Epithelial cell of proximal tubule (primary cell): ENCODE measurements at places on chromosomes 12 and 14. TPM values are rescaled to one million over a fixed set of nuclear protein-coding genes. Genes with fewer than 3 reads are reported as not detected.

GRCh38 chr14:94547151-94547680, 14.0 kb upstream of the SERPINA4 start:
- DNase-seq: no peak

Gene SYT1
- 1.2 and 2.0 TPM in 2 replicates for total RNA-seq

DNA sequence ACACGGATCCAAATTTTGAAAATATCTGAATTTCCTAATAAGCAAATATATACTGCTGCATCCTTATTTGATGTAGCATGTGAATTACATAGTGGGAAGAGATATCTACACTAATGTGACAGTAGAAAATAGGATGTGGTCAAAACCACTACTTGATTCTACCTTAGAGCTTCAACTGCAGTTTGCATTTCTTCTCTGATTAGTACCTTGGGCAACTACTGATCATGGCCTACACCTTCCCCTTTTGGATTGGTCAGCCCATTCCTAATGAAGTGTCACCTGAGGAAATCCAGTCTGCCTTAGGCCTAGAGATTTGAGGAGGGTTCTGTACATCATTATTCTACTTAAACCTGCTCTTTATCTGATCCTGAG, 10.7 kb downstream of the LLPH start:
- no peak for DNase-seq

GRCh38 chr12:12338527-12339168, 11.4 kb downstream of the MANSC1 start:
- no peak for DNase-seq

DNA sequence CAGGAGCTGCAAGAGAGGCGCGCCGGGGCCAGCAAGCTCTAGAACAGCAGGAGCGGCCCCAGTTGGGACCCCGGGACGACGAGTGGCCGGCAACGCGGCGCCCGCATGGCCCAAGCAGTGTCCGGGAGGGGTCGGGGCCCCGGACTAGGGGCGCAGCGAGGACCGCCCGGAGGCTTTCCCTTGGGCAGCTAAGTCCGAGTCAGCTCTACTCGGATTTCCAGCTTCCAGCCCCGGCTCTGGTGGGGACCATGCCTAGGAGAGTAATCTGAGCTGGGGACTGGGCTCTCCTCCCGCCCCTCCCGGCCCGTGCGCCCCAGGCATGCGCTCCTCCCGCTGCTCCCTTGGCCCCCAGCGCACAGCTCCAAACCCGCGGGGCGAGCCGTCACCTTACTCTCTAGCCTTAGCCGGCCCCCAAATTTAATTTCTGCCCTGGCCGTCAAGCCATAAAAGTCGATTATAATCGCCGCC, 41.6 kb upstream of the CAPRIN2 start:
- DNase-seq: no peak

- no peak for DNase-seq
Measured at GRCh38 chr12:124582108-124582424, 14.7 kb upstream of the NCOR2 start.

DNA sequence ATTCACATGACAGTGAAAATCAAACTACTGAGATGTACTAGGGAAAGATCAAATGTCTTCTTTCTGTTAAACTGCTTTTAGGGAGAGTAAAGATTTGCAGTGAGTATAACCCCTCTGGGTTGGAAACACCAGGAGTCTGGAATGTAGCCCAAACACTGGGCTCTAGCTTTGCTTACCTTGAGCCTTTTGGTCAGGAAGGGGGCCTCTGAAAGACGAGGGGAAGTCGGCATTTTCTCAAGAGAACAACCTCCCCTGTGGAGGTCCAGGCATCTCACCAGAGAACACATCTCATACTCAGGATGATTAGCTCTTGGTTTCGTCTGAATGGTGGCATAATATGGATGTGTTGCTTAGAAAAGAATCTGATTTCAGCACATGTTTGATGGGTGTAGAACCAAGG, 169.0 kb downstream of the ZFP36L1 start:
- no peak for DNase-seq

DNA sequence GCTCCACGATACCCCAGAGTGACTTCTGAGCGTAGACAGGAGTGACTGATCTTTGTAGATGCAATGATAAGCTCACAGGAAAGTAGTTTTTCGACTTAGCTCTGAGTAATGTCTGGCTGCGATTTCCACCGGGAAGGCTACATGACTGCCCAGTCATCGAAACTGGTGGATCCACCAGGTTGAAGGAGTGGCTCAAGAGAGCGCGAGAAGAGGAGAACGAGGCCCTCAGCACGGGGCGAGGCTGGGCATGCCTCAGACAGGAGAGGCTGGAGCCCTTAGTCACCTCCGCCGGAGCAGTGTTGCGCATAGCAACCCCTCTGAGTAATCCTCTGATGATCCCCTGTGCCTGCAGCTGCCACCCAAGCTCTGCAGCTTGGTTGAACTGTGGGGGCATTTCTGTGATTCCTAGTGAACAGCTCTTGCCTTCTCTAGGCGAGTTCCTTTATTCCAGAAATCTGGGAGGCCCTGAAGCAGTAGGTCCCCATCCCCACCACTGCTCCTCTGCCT, 25.6 kb downstream of the ELK3 start:
- DNase-seq: peak; percentile 80

DNA sequence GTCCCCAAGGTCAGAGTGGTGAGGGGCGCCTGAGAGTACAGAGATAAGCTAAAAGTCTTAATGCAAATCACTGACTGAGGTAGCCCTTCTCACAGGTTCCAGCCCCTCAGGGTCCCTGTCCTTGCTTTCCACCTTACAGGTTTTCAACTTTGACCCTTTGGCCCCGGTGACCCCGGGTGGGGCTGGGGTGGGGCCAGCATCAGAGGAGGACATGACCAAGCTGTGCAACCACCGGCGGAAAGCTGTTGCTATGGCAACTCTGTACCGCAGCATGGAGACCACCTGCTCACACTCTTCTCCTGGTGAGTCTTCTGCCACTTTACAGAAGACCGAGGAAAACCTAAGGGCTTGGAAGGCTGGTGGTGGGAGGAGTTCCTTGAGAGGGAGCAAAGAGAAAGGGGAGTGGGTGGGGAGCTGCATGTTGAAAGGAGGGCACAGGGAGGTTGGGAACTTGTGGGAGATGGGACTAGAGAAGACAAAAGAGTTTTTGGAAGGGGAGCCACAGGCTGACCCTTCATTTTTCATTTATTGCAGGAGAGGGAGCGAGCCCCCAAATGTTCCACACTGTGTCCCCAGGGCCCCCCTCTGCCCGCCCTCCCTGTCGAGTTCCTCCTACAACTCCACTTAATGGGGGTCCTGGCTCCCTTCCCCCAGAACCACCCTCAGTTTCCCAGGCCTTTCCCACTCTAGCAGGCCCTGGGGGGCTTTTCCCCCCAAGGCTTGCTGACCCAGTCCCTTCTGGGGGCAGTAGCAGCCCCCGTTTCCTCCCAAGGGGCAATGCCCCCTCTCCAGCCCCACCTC, 2.4 kb downstream of the MBD6 start:
- no peak for DNase-seq

Gene DHRS4
- total RNA-seq: 33.1 and 43.7 TPM in 2 replicates

GRCh38 chr14:53850714-53851296, 105.8 kb downstream of the BMP4 start:
- DNase-seq: peak; percentile 44

GRCh38 chr12:123056053-123056452, 75.6 kb downstream of the ARL6IP4 start:
- DNase-seq: peak; percentile 20

DNA sequence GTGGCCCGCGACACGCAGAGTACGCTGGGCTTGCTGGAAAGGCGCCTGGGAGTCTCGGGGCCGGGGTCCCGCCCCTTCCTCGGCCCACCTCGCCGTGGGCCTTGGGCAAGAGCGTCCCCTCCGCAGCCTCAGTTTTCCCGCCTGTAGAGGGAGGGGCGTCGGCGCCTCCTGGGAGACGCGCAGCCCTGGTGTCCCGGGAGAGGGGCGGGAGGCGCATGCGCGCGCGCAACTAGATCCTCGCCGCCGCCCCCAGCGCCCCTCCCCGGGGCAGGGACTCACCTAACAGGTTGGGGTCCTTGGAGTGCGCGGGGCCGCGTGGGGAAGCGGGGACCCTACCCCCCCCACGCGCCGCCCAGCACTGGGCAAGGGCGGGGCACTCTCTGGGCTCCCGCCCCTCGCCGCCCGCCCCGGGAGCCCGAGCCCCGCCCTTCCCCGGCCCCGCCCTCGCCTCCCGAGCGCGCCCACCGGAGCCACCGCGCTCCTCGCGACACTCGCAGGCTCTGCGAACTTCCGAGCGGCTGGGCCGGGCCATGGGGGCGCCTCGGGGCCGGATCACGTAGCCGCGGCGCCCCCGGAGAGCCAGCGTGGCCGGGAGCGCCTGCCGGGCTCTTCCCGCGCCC, at the start of gene KIF26A:
Gene KIF26A, plus strand, starts transcription at position 490 of the 620 bp plus-strand sequence. CDS start 136 bp downstream, outside the sequence.
- no peak for DNase-seq

Gene ACRBP
- total RNA-seq: 0.58 TPM in 1 of 2 replicates, not detected in the other

Gene PMCH
- not detected in 2 replicates for total RNA-seq

GRCh38 chr12:119156401-119157044, 22.2 kb upstream of the HSPB8 start:
- no peak for DNase-seq

- DNase-seq: no peak
Measured at GRCh38 chr12:102342281-102343006, 137.9 kb downstream of the IGF1 start.

Gene SOX5
- 0.07 and 0.17 TPM in 2 replicates for total RNA-seq

DNA sequence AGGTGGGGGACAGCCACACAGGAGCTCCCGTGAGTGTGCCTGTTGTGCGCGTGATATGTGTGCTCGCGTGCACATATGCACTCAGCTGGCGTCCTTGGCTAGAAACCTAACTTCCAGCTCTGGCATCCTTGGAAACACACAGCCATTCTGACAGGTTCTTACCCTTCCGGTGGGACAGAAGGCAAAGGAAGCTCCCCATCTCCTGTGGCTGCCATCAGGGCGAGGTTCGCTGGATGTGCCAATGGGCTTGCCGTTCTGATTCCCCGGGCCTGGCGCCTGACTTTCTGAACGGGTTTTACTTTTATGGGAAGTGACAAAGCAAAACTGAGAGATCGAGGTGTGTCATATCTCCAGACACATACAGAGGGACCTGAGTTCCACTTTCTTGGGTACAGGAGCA, 124.7 kb downstream of the PAPOLA start:
- no peak for DNase-seq

Gene BORCS5
- 6.1 and 11.4 TPM in 2 replicates for total RNA-seq

- DNase-seq: no peak
Measured at GRCh38 chr12:132284071-132284826, 45.1 kb downstream of the GALNT9 start.

Gene KERA
- total RNA-seq: not detected in 2 replicates

GRCh38 chr14:39212693-39213092, 21.0 kb upstream of the MIA2 start:
- no peak for DNase-seq

Gene PLCZ1
- not detected in 2 replicates for total RNA-seq

Gene C12orf60
- total RNA-seq: 1.2 and 1.5 TPM in 2 replicates

Gene CCDC175
- total RNA-seq: not detected in 2 replicates

- no peak for DNase-seq
Measured at GRCh38 chr14:99889268-99889667, 96.1 kb downstream of the EML1 start.

Gene RPGRIP1
- total RNA-seq: 0.07 TPM in 1 of 2 replicates, not detected in the other

DNA sequence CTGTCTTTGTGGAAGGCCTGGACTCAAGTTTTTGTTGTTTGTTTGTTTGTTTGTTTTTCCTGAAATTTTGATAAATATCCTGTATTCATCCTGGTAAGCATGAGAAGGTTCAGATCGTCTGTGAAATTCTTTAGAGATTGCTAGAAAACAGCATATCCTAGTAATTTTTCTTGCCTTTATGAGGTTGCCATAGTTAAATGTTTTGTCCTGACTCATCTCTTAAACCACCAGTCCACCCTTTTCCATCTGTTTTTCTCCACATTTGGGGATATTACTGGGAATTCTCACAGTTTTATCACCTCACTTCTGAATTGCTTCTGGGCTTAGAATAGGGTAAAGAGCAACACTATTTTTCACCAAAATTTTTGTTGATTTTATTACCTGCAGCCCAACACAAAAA, 248.3 kb downstream of the FBXL14 start:
- DNase-seq: no peak

- DNase-seq: no peak
Measured at GRCh38 chr12:9323144-9323681, 115.0 kb upstream of the PZP start.

- no peak for DNase-seq
Measured at GRCh38 chr12:107317751-107318555, 224.6 kb upstream of the CRY1 start.

GRCh38 chr12:29238822-29239291, 89.8 kb downstream of the FAR2 start:
- DNase-seq: peak; percentile 69

DNA sequence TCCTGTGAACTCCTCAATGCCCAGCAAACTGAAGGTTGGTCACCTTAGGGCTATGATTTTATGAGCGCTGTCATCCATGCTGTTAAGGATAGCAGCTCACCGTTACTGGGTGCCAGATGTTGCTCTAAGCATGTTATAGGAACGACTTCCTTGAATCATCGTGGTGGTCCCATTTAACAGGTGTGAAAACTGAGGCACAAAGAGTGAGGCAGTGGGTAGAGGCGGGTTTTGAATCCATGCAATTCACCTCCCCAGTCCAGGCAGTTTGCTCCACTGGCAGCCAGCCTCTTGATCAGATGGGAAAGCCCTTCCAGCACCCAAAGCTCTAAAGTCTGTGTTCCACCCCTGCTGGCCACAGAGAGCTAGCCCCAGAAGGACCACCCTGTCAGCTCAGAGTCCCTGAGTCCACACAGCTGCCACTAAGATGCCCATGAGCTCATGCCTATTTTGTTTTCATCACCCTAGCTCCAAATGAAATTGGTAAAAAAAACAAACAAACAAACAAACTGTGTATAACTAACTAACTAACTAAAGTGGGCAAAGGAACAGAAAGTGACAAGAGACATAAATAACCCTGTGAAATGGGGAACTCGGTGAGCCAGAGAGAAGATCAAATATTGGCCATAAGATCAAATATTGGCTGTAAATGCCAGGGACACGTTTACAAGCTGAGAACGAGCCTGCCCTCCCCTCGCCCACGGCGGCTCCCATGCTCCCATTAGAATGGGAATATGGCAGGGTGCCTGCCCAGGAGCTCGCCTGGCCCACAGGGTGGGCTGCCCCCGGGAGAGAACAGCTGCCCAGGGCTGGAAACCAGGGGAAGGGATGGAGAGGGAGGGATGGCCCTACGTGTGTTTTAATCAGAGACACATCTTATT, 72.3 kb upstream of the RFLNA start:
- DNase-seq: no peak

DNA sequence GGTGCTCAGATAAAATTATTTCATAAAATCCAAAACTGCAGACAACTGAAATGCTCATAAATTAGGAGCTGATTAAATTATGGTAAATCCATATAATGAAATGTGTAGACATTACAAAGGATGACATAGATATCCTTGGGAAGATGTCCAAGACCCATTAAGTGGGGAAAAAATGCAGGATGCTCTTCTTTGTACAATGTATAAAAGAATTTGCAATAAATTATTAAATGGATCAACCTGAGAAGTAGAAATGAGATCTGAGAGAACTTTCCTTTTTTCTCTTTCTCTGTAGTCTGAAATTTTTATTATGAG, 336.4 kb upstream of the E2F7 start:
- no peak for DNase-seq

Gene POTEG
- total RNA-seq: not detected in 2 replicates

- no peak for DNase-seq
Measured at GRCh38 chr14:94129758-94130414, 482 bp upstream of the IFI27L2 start.
